ENCODE measurements at places on chromosomes 16 and 17.

DNA sequence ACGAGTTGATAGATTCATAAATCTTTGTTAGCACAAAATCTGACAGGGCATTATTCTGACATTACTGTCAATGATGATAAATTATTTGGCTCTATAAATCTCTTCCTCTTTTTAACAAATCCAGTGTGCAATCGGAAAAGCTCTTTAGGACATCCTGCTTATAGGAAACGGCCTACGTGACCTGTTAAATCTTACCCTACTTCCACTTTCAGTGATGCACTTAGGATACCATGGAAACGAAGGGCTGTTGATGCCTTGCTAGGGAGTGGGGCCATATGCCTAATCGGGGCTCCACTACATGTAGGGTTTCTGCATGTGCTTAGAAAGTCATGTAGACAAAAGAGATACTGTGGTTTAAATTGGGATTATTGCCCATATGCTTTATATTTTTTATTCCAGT is 27.2 kb downstream of the ZNF594 start:
- no peak for DNase-seq

- no peak for DNase-seq
Observed at GRCh38 chr16:3787924-3788661, 70.8 kb upstream of the TRAP1 start.

GRCh38 chr16:75343941-75344340 is 89.4 kb downstream of the CFDP1 start:
- no peak for DNase-seq

GRCh38 chr17:64410750-64411490 is 20.3 kb upstream of the PECAM1 start:
- DNase-seq = no peak

DNA sequence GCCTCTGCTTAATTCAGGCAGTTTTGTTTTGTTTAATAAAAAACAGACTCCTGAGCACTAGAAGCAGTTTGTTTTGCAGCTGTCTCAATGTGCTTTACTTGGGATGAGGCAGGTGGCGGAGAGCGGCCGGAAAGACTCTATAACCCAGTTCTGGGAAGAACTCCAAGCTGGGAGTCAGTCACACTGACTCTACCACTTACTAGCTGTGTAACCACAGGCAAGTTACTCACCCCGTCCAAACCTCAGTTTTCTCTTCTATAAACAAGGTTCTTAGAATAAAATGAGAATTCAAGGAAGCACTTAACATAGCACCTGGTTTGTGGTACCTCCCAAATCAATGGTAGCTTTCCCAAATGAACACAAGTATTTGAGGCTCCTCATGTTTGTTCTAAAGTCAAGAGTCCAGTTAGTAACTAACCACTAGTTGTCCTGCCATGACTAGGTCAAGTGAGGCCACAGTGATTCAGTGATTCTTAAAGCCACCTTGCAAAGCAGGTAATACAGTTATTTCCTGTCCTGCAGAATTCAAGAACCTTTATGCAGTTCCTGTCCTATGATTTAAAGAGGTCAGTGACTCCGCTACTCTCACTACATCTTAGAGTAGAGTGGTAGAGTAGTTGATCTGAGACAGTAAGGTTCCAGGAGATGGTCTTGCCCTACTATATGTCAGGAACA is 2.7 kb downstream of the TXNDC17 start:
- DNase-seq = no peak

GRCh38 chr16:89711601-89712273 is 9.0 kb downstream of the VPS9D1 start:
- peak; percentile 73 for DNase-seq

DNA sequence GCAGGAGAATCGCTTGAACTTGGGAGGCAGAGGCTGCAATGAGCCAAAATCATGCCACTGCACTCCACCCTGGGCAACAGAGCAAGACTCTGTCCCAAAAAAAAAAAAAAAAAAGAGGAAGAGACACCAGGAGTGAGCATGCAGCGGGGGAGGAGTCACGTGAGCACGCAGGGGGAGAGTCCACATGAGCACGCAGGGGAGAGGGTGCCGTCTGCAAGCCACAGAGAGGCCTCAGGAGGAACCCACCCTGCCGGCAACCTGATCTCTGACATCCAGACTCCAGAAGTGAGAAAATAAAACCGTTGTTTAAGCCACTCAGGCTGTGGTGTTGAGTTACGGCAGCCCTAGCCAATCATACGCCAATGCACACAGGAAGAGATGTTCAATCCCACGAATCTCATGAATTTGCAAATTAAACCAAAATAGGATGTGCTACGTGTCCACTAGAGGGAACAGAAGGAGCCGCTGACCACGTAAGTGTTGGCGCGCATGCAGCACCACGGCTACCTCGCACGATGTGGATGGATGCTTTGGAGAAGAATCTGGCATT is 42.2 kb downstream of the CCDC57 start:
- DNase-seq = no peak

DNA sequence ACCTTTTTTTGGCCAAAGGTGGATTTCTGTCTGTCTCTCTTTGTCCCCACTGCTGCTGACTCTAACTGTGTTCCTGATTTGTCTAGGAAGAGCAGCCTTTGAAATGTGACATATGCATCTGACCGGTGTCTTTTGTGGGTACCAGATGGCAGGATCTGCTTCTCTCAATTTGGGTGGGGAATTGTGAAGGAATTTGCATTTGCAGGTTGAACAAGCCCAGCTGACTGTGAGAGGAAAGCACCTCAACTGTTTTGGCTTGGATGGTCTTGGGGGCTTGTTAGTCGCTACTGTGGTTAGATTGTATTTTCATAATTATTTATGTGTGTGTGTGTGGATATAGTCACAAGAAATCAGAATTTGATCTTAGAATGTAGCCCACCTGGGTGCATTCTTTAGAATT is 37.7 kb upstream of the LCMT1 start:
- no peak for DNase-seq

GRCh38 chr17:73482894-73483293 is 161.4 kb downstream of the SDK2 start:
- DNase-seq = no peak
